ENCODE measurements at places on chromosomes 1 and 21. TPM values are rescaled to one million over a fixed set of nuclear protein-coding genes. Genes with fewer than 3 reads are reported as not detected.

HTR6 gene
- total RNA-seq, result not detected

RGSL1 gene
- total RNA-seq, result not detected

GRCh38 chr21:42739061-42739931 lies 85.9 kb downstream of the PDE9A start:
- peaks cover 26% of the 10 kb centered on the region for H3K4me1 ChIP-seq
- H3K27ac ChIP-seq, result peak overlapping the region; percentile 25
- H3K36me3 ChIP-seq, result peaks cover 2% of the 10 kb centered on the region
- DNase-seq, result no peak
- H3K27me3 ChIP-seq, result no peaks in the 10 kb centered on the region

- no peak overlapping the region for H3K27ac ChIP-seq
- no peak for DNase-seq
- peaks cover 5% of the 10 kb centered on the region for H3K27me3 ChIP-seq
- no peaks in the 10 kb centered on the region for H3K4me1 ChIP-seq
Observed at GRCh38 chr1:65467536-65467935, 47.1 kb downstream of the LEPR start.

- H3K4me1 ChIP-seq, result no peaks in the 10 kb centered on the region
- H3K27ac ChIP-seq, result no peak overlapping the region
- no peaks in the 10 kb centered on the region for H3K27me3 ChIP-seq
- DNase-seq, result no peak
Observed at GRCh38 chr1:30335997-30336390, 387.4 kb downstream of the MATN1 start.
